ENCODE measurements at places on chromosomes 5 and 9.

GRCh38 chr9:87667164-87667738, 58.7 kb upstream of the CTSL start:
- no peak for DNase-seq

- no peak for DNase-seq
These were observed 356.5 kb upstream of the TUSC1 start for GRCh38 chr9:26034786-26035185.

DNA sequence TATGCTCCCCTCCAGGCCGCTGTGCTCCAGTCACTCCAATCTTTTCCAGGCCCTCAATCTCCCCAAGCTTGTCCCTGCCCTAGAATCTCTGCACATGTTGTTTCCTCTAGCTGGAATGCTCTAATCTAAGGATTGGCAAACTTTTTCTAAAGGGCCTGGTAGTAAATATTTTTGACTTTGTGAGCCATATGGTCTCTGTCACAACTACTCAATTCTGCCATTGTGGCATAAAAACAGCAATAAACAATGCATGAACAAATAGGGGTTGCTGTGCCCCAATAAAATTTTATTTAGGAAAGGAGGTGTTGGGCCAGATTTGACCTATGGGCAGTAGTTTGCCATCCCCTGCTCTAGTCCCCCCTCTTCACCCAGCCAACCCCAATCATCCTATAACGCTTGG, 150.5 kb upstream of the LRRTM2 start:
- DNase-seq = no peak

DNA sequence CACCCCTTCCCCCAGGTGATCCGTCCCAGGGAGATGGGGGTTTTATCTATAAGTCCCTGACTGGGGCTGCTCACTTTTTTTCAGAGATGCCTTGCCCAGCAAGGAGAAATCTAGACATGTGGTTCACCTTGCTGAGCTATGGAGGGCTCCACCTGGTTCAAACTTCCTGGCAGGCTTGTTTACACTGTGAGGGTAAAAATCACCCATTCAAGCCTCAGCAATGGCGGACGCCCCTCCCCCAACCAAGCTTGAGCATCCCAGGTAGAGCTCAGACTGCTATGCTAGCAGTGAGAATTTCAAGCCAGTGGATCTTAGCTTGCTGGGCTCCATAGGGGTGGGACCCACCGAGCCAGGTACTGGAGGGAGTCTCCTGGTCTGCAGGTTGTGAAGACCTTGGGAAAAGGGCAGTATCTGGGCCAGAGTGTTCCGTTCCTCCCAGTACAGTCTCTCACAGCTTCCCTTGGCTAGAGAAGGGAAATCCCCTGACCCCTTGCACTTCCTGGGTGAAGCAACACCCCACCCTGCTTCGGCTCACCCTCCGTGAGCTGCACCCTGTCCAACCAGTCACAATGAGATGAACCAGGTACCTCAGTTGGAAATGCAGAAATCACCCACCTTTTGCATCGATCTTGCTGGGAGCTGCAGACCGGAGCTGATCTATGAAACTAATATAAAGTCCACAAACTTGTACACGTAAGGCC, 231.7 kb downstream of the CTNND2 start:
- no peak for DNase-seq

GRCh38 chr9:6226696-6227095, 11.1 kb downstream of the IL33 start:
- DNase-seq = no peak
